ENCODE measurements at places on chromosomes 3 and 15.
A peak's percentile ranks its signal among the peaks of the same experiment; 100 is the strongest.

DNA sequence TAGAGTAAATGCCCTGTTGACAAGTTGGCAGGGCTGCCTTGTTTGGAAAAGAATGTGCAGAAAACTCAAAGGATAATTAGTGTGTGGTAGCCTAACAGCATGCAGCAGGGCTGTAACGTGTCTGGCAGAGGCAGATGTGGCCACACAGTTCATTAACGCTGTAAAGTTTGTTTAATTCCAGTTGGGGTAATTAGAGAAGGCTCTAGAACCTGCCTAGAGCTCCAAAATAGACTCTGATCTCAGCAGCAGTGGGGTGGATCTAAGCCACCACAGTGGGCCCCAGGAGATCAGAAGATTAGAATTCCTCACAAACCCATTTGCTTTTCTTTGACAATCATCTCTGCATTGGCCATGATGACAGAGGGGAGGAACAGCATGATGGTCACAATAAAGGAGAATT lies 65.1 kb upstream of the LEKR1 start:
- no peak for DNase-seq

GRCh38 chr15:70704731-70705130 lies 58.6 kb downstream of the UACA start:
- DNase-seq, result no peak

DNA sequence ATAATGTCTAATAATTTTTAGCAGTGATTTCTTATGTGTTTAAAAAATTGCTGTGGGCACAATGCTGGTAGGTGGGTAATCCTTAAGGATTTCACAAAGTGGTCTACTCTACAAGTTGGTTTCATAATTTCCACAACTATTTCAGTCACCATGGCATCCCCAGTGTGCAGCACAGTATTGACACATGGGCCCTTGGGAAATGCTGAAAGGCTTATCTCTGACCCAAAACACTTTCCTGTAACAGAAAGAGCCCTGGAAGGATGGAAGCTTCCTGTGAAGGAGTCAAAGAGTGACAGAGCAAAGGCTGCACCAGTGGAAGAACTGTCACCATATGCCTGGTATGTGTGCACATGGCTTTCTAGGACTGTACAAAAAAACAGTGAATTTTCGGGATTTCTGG lies 153.7 kb downstream of the ANO10 start:
- no peak for DNase-seq

DNA sequence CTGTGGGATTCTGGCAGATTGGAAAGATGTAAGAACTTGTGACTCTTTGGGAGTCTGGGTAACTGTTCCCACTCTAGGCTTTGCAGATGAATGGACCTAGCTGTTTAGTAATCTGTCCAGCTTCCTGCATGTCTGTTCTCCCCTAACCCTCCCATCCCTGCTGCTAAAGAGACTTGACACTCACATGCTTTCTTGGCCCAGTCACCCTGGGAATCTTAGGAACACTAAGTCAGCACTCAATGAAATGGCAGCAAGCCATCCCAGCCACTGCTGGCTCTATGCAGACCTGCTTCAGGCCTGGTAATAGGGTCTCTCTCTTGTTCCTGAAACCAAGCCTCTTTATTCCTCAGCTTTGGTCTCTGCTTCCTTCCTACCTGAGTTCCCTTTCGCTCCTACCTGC lies 63.7 kb upstream of the THSD4 start:
- DNase-seq, result no peak

DNA sequence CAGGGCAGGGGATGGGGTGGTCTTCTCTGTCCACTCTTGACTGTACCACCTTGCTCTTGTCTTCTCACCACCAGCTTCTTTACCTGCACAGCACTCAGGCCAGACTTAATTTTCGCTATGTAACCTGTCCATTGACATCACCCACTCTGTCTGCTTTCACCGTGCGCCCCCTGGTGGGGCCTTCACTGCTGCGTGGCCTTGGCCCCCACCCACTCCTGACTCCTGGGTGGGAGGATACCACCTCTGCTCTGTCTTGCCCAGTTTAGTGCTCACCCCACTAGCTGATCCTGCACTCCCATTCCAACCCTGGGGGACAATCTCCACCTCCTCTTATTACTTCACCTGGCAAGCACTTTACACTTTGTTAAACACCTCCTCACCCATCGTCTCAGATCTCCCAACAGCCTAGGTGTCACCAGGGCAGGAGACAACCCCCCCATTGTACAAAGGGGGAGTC lies 17.7 kb downstream of the PTH1R start:
- DNase-seq, result peak; percentile 72

GRCh38 chr15:49215768-49216739 lies 46.0 kb downstream of the GALK2 start:
- DNase-seq, result no peak

DNA sequence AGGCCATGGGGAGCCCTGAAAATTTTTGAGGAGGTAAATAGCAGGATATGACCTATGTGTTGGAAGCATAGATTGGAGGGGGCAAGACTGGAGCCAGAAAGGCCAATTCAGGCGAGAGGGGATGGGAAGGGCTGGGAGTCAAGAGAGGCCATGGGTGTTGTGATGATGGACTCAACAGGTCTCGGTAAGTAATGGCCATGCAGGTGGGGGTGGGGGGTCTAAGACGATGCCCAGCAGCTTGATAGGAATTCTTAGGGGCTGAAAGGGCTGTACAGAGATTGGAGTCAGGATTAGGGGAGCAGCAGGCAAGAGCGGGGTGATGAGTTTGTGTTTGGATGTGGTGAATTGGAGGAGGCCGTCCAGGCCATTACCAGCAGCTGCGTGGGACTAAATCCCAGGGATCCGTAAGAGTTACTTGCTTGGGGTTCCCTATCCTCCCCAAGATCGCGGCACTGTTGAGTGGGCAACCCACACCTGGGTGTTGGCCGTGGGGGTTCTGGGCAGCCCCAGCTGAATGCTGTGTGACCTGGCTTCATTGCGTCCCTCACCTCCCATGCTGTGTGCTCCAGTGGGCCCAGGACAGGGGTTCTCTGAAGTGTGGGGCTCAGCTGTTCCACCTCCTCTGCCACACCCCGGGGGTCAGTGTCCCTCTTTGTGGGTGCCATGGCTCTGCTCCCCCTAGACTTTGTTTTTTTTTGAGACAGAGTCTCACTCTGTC lies 41.8 kb upstream of the CHRNB4 start:
- no peak for DNase-seq

GRCh38 chr3:170358042-170359010 lies 811 bp downstream of the SKIL start:
- peak; percentile 64 for DNase-seq

DNA sequence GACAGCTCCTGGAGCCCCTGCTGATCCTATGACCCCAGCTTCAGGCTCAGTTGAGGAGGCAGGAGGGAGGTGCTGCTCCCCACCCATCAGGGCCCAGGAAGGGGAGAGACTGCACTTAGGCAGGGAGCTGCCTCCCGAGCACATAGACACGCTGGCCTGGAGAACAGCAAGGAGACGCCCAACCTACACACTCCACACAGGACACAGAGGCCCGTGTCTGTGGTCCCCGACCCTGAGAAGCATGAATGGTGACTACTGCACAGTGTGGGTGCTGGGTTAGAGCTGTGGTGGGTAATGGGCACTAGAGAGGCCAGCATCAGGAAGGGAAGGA lies 1.1 kb upstream of the HHATL start:
- no peak for DNase-seq

GRCh38 chr15:36323615-36324014 lies 255.8 kb upstream of the CDIN1 start:
- no peak for DNase-seq

- no peak for DNase-seq
Measured at GRCh38 chr3:58079773-58080172, 71.6 kb downstream of the FLNB start.

DNA sequence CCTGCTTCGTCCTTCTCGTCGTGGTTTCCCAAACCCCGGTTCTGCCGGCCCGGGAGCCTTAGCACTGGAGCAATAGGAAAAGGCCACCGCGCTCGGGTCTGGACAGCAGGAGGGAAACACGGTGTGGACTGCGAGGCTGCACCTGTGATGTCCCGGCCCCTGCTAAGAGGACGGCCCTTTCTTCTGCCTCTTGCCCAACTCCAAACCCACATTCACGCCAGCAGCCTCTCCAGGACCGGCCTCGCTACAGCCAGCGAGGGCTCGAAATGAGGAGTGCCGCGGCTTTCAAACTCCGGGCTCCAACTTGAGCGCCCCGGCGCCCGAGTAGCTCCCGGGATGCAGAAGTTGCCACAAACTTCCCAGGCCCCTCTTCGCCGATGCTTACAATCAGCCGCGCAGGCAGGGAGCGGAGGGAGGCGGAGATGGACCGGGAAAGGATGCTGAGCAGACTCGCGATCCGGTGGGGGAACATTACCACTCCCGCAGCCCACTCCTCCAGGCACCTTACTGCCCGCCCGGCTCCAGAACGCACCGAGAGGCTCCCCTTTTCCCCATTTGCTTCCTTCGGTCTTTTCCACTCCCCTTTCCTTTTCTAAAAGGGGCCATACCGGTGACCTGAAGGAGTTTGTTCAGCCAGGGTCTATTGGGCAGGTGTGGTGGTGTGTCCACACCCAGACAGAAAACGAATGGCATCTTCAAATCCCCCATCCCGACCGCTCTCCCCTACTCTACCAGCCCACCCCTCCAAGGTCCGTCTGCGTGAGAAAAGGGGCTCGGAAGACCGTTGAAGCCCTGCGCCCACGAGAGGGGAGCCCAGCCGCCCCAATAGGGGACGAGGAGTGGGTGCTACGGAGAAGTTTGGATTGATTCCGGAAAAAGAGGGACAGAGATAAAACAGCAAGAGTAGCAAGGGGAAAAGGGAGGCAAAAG lies 18.8 kb upstream of the SATB1 start:
- no peak for DNase-seq

GRCh38 chr15:43534897-43535296 lies 17.5 kb downstream of the MAP1A start:
- no peak for DNase-seq

- DNase-seq, result no peak
Measured at GRCh38 chr3:184564685-184565385, 3.2 kb downstream of the EPHB3 start.

DNA sequence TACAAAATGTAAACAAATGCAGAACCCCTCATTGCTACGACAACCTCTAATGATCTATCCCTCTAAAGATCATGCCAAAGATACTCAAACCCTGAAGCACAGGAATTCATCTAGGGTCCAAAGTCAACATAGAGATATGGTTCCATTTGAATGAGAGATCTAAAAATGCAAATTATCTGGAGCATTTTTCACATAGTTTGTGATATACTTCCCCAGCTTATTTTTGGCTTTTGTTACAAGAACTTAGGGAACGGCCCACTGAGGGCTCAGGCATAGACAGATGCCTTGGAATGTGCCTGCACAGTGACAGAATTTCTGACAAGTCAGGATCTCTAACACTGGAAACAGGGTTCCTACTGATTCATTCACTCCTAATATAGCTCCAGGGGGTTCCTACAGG lies 258.9 kb upstream of the THBS1 start:
- DNase-seq, result no peak

GRCh38 chr3:122021811-122022401 lies at the start of gene ILDR1:
ILDR1 (minus strand) TSS chr3:122022247; CDS start chr3:122022077, 170 bp downstream.
- DNase-seq, result no peak

DNA sequence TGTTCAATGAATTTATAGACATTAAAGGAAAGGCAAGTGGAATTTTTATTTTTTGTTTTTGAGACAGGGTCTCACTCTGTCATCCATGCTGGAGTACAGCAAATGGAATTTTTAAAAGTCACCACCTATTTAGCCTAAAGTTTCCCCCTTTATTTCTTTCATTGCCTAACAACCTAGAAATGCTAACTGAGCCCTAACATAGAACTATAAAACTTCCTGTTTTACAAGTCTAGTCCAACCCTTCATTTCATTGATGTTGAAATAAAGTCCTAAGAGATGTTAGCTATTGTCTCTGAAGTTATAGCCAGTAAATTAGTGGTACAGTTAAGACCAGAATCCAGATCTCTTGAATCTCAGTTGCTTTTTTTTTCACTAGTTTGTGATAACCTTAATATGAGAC lies 39.0 kb downstream of the MAPK6 start:
- DNase-seq, result no peak

DNA sequence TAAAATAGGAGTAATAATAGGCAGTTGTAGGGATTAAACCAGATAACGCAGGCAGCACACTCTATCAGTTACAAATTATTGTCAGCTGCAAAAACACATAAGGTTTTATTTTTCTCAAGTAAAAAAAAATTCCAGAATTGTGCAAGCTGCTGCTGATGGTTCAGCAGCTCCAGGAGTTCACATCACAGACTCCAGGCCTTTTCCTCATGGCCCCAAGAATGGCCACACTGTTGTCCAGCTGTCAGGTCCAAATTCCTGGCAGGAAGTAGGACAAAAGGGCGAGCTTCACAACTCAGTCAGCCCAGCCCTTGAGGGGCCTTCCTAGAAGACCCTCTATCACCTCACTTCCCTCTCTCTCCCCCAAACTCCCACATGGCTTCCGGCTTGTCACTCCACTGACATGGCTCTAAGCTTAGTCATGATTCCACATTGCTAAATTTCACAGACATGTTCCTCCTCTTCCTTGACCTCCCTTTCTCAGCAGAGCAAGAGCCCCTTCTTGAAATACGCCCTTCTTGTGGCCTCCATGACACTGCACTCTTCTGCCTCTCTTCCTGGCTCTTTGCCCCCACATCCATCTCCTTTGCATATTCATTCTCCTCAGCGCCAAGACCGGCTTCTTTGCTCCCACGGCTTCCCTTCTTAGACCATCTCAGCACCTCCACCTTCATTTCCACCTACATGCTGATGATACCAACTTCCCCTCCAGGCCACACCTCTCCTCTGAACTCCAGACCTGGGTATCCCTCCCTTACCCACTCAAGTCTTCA lies 27.4 kb upstream of the FAM174B start:
- no peak for DNase-seq

GRCh38 chr15:50261981-50262380 lies 3.5 kb downstream of the HDC start:
- no peak for DNase-seq

DNA sequence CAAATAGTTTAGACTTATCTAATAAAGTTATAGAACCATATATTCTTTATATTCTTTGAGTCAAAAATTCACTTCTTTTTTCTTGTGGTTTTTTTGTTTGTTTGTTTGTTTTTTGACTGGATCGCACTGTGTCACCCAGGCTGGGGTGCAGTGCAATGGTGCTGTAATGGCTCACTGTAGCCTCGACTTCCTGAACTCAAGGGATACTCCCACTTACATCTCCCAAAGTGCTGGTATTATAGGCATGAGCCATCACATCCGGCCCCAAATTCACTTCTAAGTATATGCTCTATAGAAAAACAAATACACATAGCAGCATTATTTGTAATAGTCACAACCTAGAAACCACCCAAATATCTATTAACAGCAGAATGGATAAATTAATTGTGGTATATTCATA lies 13.7 kb upstream of the SLTM start:
- no peak for DNase-seq

DNA sequence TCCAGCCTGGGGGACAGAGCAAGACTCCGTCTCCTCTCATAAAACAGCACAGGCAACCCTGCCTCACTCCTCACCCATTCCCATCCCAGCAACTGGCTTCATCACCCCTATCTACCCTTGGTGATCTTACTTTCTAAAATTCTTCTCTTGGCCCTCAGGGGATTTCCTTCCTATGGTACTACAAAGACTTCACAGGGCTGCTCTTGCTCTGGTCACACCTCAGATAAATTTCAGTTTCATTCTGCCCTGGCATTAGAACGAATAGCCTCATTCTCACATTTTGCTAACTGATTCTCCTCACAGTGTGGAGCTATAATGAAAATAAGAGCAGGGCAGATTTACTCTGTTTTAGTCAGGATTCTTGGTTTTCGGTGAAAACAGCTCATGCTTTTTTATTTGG lies 22.1 kb upstream of the CRBN start:
- no peak for DNase-seq

GRCh38 chr3:127820221-127820825 lies 2.0 kb downstream of the MGLL start:
- DNase-seq, result no peak

Data from stimulated activated CD8-positive, alpha-beta memory T cell treated with anti-CD3 and anti-CD28 coated beads, Interleukin-12 subunit alpha, Interleukin-12 subunit beta, amount 100 ng/mL, for 1 hour (primary cell).